ENCODE measurements at places on chromosomes 5 and 9. TPM values are rescaled to one million over a fixed set of nuclear protein-coding genes. Genes with fewer than 3 reads are reported as not detected.

The GLRA1 gene
- polyA plus RNA-seq, result not detected

The CCL27 gene
- polyA plus RNA-seq, result 0.24 TPM

The CDH6 gene
- polyA plus RNA-seq, result 0.74 TPM

The GM2A gene
- polyA plus RNA-seq, result 15.5 TPM

The SPINK7 gene
- polyA plus RNA-seq, result not detected

The LHX3 gene
- polyA plus RNA-seq, result not detected

The SNAPC3 gene
- 48.9 TPM for polyA plus RNA-seq

The FST gene
- polyA plus RNA-seq, result 3.1 TPM

The PKN3 gene
- 8.1 TPM for polyA plus RNA-seq

The PAPPA gene
- 1.1 TPM for polyA plus RNA-seq

The DDX4 gene
- not detected for polyA plus RNA-seq

The LCP2 gene
- 17.1 TPM for polyA plus RNA-seq

- DNase-seq, result no peak
Observed at GRCh38 chr9:87876708-87877107, 6.0 kb upstream of the SPATA31E1 start.

DNA sequence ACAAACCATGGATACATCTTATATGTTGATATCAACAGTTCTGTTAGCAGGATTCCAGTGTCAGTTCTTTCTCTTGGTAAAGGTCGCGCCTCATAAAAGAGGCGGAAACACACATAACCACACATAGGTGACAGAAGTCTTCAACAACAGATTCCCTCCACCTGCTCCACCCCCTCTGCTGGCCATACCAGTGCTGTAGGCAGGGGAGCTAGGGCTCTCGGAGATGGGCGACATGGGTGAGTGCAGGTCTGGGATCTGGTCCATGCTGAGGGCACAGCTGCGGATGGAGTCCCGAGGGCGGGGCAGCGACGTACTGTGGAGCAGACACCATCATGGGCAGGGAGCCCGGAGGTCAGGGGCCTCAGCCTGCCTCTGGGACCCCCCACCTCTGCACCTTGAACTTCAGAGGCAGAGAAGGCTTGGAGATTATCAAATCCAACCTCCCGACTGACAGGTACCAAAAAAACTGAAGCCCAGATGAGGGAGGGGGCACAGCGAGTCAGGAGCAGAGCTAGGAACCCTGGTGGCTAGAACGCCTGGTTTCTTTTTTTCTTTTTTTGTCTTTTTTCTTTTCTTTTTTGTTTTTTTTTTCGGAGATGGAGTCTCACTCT, 12.0 kb upstream of the TOR2A start:
- no peak for DNase-seq

- DNase-seq, result no peak
Observed at GRCh38 chr5:33756491-33756890, 135.3 kb downstream of the ADAMTS12 start.

GRCh38 chr9:34526026-34526425, 3.2 kb upstream of the ENHO start:
- DNase-seq, result peak; percentile 9

- no peak for DNase-seq
Observed at GRCh38 chr9:123059472-123060220, 26.2 kb downstream of the GPR21 start.

DNA sequence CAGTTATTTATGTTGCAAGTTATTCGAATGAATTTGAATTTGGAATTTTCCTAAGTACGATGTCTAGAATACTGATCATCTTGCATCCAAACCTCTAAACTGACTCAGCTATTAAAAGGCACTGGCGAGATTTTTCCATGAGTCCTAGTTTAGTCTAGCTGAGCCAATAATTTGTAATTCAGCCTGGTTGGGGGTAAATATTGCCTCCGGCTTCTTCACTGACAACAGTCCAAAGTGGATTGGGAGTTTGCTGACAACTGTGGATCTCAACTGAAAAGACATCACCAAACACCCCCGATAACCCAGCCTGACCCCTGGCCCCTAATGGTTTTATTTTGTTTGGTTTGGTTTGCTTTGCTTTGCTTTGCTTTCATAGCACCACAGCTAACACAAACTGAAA, 189.8 kb upstream of the DAPK1 start:
- no peak for DNase-seq

DNA sequence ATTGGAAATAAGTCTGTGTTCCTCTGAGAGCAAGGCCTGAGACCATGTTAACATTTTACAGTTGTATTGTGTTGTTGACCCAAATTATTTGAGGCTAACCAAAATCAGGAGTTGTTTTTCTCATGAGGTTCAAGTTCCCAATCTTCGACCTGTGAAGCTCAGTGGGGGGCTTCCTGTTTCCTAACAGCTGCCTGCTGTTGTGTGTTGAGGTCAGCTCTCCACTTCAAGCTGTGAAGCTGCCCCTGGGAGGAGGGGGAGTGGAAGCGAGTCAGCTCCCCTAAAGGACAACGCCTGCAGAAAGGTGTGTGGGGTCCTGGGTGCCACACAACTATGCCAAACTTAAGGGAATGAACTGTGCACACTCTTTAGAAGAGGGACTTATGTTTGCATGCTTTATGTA, 295.5 kb downstream of the IRX1 start:
- DNase-seq, result no peak

GRCh38 chr5:133870661-133871060, 97.8 kb downstream of the C5orf15 start:
- no peak for DNase-seq

- no peak for DNase-seq
Observed at GRCh38 chr5:30968971-30969370, 224.5 kb upstream of the CDH6 start.

DNA sequence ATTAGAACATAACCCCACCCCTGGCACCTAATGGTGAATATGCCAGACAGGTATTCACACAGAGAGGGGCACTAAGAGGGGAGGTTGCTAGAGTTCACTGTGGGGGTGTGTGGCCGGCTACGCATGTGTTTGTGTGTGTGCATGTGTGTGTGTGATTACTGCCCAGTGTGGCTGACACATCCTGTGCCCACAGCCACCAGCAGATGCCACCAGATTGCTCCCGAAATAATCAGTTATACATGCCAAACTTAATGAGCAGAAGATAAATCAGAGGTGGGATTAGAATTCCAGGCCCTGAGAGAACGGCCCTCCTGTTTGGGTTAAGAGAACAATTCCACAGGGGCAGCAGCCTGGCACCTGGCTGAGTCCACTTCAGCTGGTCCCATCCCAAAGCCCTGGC, 91.8 kb upstream of the TBCA start:
- DNase-seq, result no peak

DNA sequence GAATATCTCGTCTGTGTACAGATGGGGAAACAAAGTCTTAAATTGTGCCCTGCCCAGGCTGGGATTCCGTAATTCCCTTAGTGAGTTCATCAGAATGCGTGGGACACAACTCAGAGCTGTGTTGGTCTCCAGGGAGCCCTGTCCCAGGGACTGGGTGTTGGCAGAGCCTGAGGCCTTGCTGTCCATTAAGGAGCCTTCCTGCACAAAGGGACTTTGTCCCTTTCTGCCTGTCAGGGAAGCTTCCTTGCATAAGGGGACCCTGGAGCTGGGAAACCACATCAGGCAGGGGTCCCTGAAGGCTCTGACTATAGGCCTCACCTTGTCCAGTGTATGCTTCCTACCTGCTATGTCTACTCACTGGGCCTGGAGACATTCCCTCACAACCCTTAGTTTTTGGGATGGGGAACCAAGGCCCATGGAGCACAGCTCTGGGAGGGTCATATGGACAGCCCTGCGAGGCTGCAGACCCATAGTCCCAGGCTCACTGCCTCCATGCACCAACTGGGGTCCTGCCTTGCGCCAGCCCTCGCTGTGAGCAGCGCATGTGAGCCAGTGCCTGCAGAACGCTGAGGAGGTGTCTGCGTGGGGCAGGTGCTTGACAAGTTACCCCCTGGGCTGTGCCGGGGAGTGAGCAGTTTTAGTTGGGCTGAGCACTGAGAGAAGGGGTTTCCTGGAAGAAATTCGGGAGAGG, 1.6 kb downstream of the CARD19 start:
- DNase-seq, result no peak

DNA sequence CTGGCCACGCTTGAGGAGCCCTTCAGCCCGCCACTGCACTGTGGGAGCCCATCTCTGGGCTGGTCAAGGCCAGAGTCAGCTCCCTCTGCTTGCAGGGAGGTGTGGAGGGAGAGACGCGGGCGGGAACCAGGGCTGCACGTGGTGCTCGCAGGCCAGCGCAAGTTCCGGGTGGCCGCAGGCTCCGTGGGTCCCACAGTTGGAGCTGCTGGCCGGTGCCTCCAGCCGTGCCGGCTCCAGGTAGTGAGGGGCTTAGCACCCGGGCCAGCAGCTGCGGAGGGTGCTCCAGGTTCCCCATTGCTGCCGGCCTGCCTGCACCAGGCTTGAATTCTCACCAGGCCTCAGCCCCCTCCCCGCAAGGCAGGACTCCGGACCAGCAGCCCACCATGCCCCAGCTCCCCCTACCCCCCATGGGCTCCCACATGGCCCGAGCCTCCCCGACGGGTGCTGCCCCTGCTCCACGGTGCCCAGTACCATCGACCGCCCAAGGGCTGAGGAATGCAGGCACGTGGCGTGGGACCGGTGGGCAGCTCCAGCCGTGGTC, 192.8 kb upstream of the IZUMO3 start:
- no peak for DNase-seq

DNA sequence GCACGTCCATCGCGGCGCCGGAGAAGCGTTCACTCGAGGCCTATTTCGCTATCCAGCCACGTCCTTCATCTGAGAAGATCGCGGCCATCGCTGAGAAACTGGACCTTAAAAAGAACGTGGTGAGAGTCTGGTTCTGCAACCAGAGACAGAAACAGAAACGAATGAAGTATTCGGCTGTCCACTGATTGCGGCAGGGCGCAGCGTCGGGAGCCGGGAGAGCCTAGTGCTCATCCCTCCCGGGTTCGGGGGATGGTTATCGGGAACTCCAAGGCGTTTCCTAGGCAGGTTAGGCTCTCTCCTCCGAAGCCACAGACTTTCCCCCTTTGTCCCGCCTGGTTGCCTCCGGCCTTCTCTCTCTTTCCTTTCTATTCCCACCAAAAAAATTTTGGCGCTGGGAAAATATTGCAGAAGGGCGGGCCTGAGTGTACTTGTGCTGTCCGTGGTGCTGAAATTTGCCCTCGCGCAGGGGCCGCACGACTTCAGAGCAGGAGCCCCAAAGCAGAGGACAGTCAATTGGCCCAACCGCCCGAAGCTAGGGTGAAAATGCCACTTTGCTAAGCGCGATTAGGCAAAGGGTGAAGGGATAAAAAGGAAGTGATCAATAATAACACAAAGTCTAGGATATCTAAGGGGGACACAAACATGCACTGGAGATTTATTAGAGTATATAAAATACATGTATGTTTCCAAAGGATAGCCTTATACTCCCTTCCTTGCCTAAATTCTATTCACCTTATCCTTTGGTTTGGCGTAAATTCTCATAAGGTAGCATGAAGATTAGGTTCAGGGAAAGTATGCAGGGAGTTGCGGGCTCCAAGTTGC, 1.8 kb downstream of the POU4F3 start:
- peak; percentile 64 for DNase-seq

DNA sequence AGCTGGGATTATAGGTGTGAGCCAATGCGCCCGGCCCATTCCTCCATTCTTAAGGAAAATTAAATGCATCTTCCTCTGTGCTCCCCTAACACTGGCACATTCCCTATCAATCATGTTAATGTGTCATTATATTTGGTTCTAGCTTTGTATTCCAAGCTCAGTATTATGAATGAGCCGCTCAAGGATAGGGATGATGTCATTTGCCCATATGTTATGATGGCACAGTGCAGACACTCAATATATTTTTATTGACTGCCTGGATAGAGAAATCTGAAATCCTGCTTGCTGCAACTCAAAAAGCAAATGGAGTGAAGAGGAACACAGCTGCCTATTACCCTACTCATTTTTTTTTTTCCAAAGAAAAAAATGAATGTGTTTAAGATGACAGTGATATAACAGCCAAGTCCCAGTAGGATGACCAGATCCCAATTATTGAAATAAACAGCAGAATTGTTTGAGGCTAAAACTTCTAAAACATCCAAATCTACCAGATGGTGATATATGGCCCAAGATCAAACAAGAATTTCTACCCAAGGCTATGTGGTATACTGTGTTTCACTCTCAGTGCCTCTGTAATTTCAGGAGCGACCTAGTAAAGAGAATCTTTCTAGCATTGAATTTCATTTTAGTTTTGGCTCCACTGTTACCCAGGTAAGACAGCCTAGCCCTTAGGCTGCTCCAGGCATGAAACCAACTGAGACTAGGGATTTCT, 16.3 kb downstream of the SUSD1 start:
- DNase-seq, result no peak

GRCh38 chr9:95626341-95626740, 109.6 kb upstream of the PTCH1 start:
- no peak for DNase-seq

DNA sequence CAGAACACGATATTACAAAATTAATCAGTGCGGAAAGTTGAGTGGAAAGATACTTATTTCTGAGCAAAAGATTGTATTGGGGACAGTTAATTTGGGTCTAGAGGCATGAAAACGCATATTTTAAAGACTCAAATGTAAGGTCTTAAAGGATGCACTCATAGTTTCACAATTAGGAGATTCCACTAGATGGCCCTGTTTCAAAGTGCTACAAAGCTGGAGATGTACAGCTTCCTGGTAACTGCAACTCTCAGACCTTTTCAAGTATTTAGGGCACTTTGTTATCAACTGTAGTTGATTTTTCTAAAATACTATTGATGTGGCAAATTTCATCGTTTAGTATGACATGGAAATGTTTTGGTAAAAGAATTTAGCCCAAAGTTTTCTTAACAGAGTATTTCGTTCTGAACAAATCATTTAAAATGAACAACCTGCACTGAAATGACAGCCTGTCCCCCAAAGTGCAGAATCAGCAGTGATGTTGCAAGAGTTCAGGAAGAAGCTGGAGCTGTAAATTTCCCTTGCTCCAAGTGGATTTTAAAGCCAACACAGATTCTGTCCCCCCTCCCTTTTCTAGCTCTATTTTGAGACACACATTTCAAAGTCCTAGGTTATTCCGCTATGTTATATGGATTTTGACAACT, 16.2 kb upstream of the NDUFB6 start:
- DNase-seq, result no peak

DNA sequence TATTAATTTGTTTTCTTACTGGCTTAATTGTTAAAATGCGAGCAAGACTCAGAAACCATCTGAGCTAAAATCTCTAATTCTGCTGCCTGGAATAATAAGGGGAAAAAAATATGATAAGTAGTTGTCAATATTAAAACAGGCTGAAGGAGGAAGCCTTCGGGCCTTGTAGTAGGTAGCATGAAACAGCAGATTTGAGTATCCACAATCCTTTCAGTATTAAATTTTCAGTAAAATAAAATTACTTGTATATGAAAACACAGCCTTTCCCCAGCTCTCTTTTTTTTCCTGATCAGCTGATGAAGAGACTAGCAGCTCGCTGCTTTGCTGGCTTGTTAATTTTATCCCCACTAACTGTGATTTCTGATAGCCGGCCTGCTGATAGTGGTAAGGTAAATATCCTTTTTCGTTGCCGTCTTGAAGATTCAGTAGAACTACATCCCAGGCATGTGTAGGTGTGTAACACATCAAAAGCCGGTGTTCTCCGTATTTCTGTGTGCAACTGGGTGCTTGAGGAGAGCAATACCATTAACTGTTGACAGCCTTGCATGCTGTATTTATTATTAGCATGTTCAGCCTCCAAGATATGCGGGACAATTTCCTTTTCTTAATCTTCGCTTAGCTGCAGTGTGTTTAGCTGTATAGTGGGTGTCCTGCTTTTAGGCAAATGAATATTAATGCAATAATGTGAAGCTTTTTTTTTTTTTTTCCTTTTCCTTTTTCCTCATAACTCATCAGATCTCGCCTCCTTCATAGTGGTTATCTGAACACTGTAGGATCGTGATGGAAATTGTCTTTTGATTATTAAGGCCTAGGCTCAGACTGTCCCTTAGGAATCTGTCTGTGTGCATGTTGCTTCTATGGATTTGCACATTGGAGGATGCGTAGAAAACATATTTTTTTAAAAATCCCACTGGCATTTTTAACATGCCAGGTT, 144.6 kb downstream of the SMARCA2 start:
- no peak for DNase-seq

GRCh38 chr9:90813523-90813922, 11.9 kb downstream of the SYK start:
- no peak for DNase-seq

Data from adrenal gland (tissue), 19 donors.